ENCODE measurements at places on chromosomes 3 and 15. TPM values are rescaled to one million over a fixed set of nuclear protein-coding genes. Genes with fewer than 3 reads are reported as not detected.

Gene STRIT1
- not detected for total RNA-seq

Gene PLSCR2
- 0.73 TPM for total RNA-seq

Gene TUSC2
- total RNA-seq: 18.1 TPM

DNA sequence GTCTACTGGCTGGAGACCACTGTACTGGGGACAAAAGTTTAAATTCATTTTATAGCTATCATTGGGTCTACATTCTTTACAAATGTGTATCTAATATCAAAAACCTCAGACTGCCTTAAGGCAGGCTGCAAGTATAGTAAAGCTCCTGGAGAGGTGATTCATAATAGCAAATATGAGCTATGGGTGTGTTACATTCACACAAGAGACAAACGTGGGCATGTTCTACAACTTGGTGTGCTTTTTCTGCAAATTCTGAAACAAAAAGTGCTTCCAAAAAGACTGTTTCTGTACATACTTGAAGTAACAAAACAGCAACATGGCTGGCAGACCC is 1101.4 kb downstream of the ROBO1 start:
- DNase-seq: no peak

DNA sequence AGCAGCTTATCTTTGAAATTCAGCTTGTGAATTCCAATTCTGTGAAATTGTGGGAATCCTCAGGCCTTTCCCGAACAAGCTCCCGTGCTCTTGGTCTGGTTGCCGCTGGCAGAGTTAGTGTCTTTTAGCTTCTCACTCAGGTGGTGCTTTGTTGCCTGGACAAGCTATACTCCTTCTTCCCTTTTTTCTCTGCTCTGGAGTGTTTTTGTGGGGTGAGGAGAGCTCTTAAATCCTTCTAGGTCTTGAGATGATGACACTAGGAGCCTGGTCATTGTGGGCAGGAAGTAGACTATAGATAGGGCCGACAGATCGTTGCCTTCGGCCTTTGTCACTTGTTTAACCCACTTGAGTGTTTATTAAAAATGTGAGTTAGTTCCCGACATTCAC is 93.8 kb downstream of the SLCO3A1 start:
- no peak for DNase-seq

- no peak for DNase-seq
Measured at GRCh38 chr15:33125894-33126537, 68.5 kb downstream of the FMN1 start.

DNA sequence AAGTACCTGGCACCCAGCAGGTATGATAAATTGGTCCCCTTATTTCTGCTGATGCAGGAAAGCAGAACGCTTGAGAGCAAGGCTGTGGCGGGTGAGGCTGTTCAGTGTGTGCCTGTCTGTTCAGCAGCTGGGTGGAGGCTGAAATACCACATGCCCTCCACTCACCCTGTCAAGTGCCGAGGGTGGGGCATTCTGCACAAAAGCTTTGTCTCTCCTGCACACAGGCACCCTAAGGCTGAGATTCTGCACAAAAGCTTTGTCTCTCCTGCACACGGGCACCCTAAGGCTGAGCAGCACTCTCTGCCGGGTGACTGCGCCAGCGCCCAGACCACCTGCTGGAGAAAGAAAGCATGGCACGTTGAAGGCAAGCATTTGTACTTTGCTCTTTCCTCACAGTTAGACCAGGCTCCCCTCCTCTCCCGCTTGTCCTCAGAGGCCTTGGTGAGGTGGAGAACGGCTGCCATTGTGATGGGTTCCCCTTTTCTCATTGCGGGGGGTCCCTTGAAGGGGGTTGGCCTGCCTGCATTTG is 97.5 kb downstream of the BDH1 start:
- no peak for DNase-seq

- no peak for DNase-seq
Measured at GRCh38 chr3:61729038-61729634, 167.8 kb downstream of the PTPRG start.

DNA sequence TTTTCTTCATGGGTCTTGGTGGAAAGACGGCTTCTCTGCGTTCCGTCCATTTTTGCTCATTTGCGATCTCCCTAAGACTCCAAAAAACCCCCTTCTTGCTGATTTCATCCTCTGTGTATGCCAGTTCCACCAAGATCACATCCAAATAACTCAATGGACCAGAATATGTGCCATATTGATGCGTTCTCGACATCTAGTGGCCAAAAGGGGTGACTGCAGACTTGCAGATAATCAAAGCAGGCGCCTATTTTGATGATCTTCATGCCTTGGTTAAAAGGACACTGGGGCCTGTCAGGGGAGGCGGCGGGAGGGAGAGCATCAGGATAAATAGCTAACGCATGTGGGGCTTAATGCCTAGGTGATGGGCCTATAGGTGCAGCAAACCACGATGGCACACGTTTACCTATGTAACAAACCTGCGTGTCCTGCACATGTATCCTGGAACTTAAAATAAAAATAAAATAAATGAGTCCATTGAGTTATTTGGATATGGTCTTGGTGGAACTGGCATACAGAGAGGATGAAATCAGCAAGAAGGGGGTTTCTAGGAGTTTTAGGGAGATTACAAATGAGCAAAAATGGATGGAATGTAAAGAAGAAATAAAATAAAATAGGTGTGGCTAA is 104.2 kb upstream of the RAD18 start:
- DNase-seq: no peak

All from breast epithelium (tissue), 4 donors.